ENCODE measurements at places on chromosomes 7 and 10.

DNA sequence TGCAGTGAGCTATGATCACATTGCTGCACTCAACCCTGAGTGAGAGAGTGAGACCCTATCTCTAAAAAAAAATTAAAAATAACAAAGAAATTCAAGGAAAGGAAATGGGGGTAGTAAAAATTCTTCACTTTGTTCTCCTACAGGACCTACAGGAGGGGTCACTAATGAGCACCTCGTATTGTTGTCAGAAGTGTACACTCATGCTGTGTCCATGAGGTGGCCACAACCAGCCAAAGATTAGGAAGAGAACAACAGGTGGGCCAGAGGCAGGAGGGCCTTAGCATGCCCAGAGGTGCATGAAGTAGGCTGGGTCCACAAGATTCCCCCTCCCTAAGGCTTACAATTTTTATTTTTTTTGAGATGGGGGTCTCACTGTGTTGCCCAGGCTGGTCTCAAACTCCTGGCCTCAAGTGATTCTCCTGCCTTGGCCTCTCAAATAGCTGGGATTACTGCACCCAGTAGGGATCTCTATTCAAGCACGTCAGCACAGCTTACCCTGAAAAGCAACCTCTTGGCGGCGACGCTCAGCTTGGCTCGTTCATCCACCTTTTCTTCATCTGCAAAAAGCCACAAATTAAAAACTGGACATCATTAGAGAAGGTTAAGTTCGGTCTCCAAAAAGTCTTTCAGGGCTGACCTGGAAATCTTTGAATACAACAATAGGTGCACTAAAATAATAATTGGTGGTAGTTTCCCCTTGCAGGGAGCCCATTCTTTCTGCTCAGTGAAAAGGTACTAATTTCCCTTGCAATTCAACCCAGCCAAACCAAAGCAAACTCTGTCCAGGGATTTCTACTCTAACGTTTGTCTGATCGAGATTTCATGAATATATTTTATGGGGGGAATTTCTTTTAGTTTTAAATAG lies 104.4 kb downstream of the SVIL start:
- no peak for DNase-seq

DNA sequence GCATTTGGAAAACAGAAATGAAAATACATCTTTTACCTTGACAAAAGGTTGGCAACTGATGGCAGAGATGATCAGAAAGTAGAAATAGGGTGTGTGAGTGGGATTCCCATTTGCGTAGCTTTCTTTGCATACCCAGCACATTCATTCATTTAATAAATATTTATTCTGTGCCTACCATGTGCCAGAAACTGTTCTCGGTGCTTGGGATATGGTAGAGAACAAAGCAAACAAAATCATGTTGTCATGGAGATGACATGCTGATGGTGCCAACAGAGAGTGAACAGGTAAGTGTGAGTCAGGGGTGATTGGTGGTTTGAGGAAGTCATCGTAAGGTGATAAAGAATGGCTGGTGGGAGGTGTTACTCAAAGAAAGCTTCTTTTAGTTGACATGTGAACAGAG lies 45.4 kb downstream of the CACNB2 start:
- DNase-seq = no peak

- DNase-seq = no peak
Measured at GRCh38 chr7:120337308-120337907, 64.4 kb downstream of the KCND2 start.

- no peak for DNase-seq
Measured at GRCh38 chr10:128000471-128001362, 93.8 kb downstream of the PTPRE start.
